ENCODE measurements at places on chromosomes 16 and 17.

- DNase-seq = no peak
These were observed 17.7 kb upstream of the PHAF1 start for GRCh38 chr16:67091906-67092566.

DNA sequence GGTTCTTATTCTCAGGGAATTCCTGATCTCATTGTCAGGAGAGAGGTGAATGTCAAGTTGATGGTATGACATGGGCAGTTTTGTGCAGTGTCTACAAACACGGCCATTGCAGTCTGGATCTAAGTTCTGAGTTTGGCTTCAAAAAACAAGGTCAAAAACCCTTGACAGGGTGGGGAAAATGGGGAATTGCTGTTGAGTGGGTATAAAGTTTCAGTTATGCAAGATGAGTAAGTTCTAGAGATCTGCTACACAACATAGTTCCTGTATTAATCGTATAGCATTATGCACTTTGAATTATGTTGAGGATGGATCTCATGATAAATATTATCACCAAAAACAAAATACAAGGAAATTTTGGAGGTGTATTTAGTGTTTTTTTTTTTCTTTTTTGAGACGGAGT, 36.6 kb upstream of the CARMIL2 start:
- no peak for DNase-seq

- no peak for DNase-seq
These were observed 69.4 kb upstream of the TNRC6C start for GRCh38 chr17:77889135-77889505.

- no peak for DNase-seq
These were observed 9.7 kb upstream of the ARL5C start for GRCh38 chr17:39175695-39176093.

DNA sequence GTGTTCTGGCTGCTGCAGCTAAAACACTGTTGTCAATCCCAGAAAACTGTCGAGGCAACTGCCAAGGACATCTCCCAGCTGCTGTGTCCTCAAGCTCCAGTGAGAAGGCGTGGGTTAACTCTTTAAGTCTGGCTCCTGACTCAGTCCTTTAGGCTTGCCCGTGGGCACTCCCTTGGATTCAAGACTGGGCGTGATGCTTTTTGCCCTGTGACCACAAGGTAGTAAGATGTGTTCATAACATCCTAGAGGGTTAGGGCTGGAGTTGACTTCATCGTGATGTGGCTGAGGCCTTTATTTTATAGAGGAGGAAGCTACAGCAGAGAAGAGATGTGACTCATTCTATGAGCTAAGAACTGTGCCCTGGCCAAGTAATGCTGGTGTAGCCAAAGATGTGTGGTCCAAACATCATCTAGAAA, 50.9 kb upstream of the TEKT3 start:
- no peak for DNase-seq

DNA sequence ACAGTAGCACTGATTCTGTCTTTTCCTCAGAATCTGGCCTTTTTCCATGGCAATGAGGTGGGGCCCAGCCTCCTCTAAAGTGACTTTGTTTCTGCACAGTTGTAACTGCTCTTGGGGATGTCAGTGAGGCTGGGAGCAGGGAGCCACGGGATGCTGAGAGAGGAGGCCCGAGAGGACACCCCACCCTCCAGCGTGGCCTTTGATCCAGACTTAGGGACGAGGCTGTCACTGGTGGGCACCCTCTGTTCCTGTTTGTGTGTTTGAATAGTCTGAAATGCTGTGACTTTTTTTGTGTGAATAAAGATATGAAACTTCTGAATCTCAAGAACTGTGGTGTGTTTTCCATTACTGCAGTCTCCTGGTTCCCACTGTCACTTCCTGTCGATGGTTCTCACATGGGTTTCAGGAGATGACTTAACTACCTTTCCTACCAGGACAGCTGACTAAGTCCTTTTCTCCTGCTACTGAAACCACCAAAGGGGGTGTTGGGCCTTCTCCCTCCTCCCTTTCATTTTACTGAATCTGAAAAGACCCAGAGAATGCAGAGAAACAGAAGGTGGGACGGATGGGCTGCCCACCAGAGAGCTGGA, 18.6 kb downstream of the KCTD2 start:
- no peak for DNase-seq

DNA sequence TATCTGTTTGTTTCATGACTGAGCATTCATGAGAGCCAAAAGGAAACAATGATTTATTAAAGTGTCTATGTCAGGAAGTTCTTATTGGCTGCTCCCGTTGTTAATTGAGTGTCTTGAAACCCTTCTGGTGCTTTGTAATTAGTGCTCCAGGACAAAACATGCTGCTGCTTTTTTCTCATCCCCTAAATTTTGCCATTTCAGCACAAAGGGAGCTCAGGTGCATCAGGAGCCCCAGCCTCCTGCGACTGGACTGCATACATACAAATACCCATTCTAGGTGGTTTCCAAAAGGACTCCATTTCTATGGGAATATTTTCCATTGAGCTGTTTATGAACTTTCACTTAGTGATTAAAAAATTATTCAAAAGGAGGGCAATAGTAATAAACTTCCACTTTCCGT, 354.0 kb downstream of the CDH13 start:
- no peak for DNase-seq

DNA sequence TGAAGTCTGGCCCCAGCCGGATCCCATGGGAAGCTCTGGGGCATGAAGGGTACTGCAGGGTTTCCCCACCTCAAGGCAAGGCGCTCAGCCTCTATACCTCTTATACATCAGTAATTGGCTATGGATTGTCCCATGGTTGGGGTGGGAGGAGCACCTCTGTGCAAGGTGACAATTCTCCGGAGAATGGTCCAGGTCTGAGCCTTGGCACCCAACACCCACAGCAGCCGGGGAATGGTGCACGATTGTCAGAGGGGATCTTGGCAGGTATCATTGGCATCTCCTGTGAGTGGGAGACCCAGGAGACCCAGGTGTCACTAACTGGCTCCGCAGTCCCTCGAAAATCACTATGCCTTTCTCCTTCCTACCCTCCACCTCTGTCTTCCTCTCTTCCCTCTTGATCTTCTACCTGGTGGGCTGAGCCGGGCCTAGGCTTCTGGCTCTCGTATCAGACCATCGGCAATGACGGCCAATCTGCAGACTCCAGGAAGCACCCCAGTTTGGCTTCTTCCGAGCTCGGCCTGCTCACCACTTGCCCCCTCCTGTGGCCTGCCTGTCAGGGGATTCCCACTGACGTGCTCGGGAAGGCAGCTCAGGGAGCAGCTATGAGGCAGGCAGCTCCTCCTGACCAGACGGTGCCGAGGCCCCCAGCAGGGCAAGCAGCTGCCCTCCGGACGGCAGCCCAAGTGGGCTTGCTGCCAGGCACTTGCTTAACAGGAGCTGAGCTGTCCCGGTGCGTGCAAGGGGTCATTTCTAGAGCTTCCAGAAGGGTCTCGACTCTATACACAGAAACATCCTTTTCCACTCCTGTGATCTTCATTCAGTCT, 10.0 kb upstream of the CALB2 start:
- DNase-seq = no peak

DNA sequence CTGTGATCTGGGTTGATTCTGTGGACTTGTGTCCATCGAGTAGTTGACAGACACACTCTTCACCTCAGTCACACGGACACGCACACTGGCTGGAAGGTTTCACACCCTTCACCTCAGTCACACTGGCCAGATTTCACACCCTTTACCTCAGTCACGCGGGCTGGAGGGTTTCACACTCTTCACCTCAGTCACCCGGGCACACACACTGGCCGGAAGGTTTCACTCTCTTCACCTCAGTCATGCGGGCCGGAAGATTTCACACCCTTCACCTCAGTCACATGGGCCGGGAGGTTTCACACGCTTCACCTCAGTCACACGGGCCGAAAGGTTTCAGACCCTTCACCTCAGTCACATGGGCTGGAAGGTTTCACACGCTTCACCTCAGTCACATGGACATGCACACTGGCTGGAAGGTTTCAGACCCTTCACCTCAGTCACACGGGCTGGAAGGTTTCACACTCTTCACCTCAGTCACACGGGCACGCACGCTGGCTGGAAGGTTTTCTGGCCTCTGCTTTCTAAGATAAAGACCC, 96.2 kb downstream of the PGS1 start:
- no peak for DNase-seq

GRCh38 chr17:77354420-77354669, 213.6 kb downstream of the SEC14L1 start:
- DNase-seq = no peak

DNA sequence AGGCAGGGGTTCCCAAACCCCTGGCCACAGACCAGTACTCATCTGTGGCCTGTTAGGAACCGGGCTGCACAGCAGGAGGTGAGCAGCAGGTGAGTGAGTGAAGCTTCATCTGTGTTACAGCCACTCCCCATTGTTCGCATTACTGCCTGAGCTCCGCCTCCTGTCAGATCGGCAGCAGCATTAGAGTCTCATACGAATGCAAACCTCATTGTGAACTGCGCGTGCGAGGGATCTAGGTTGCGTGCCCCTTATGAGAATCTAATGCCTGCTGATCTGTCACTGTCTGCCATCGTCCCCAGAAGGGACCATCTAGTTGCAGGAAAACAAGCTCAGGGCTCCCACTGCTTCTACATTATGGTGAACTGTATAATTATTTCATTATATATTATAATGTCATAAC, 25.1 kb upstream of the RMI2 start:
- no peak for DNase-seq

- no peak for DNase-seq
These were observed 121.7 kb downstream of the HIC1 start for GRCh38 chr17:2176499-2177169.

- DNase-seq = no peak
These were observed 33.9 kb downstream of the CMTM4 start for GRCh38 chr16:66662445-66663194.

DNA sequence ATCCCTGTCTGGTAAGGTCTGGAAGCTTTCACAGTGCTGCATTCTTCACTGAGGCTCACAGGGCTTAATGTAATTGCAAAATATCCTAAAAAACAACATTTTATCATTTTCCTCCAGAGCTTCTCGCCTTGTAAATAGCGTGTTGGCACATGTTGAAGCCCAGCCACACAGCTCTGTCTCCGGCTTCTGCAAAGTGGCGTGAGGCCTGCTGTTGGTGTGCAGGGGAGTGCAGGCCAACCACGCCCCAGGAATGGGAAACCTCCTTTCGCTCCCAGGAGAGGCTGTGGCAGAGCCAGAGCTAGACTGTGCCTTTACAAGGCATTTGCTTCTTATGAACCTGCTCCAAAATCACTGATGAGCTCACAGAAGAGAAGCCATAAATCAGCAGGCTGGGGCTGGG, 248.2 kb upstream of the MAF start:
- DNase-seq = no peak

DNA sequence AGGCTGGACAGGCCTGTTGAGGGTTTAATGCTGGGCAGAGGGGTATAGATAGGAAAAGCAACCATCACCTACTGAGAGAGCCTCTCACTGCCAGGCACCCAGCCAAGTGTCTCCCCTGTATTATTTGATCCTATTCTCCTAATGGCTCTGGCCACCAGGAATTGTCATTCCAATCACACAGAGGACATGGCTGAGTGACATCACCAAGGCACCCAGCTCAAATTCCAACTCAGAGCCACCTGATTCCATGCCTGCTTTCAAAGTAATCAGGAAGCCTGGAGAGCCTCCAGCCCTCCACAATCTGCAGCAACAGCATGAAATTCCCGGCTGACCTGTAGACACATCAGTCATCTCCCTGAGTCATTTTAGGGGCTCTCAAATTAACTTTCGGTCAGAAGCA, 368.9 kb upstream of the C16orf82 start:
- no peak for DNase-seq

- no peak for DNase-seq
These were observed 34.8 kb downstream of the MED13 start for GRCh38 chr17:62030264-62030663.

DNA sequence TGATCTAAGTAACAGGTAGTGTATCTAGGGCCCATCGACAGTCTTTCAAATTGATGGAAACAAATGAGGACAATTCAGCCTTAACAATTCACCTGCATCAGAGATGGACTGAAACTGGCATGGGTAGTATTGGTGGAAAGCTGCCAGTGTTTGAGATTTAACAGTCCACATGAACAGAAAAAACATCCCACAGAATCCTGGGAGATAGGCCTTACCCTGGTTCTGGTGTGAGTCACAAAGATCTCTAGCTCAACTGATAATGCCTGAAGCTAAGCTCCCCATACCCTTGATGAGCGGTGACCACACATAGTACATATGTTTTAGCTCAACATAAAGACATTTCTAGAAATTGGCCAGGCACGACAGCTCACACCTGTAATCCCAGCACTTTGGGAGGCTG, 21.9 kb downstream of the CRK start:
- DNase-seq = no peak

- no peak for DNase-seq
These were observed 4.8 kb downstream of the P2RX1 start for GRCh38 chr17:3911271-3912053.

DNA sequence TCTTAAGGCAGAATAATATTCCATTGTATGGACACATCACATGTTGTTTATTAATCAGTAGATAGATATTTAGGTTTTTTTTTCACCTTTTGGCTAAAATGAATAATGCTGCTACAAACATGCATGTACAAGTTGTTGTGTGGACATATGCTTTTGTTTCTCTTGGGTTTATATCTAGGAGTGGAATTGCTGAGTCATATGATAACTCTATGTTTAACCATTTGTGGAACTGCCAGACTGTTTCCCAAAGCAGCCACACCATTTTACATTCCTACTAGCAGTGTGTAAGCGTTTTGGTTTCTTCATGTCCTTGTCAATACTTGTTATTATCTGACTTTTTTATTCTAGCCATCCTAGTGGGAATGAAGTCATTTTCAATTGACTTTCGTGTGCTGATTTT, 21.3 kb downstream of the CYLD start:
- DNase-seq = no peak

DNA sequence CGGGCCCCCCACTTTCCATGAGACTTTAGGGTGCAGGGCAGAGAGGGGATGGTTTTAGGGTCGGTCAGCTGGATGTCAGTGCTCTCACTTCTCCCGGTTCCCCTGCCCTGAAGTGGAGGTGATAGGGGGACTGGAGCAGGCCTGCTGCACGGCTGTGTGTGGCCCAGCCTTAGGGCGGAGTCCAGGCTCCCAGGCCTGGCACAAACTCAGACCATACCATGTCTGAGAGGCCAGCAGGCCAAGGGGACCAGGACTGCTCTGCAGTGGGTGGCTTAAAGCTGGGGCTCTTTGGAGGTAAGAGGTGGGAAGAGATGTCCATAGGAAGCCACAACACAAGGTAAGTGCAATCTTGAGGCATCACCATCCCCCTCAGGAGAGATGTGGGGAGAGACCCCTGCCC, 8.3 kb downstream of the TFAP4 start:
- no peak for DNase-seq

- DNase-seq = no peak
These were observed 7.9 kb downstream of the GNAO1 start for GRCh38 chr16:56199164-56199563.

GRCh38 chr17:33234930-33235685, 58.0 kb downstream of the ASIC2 start:
- DNase-seq = no peak

- DNase-seq = no peak
These were observed 17.9 kb downstream of the SEC14L5 start for GRCh38 chr16:4976079-4976478.

- DNase-seq = no peak
These were observed at the start of gene IL17C for GRCh38 chr16:88638323-88639230. Gene IL17C (plus strand): TSS chr16:88638572. CDS start chr16:88638642, 70 bp downstream.

GRCh38 chr17:41777157-41777573, 9.3 kb downstream of the JUP start:
- DNase-seq = no peak
